ENCODE measurements at places on chromosomes 5 and 9.

- DNase-seq: no peak
Observed at GRCh38 chr9:128628471-128629048, 28.1 kb downstream of the DYNC2I2 start.

DNA sequence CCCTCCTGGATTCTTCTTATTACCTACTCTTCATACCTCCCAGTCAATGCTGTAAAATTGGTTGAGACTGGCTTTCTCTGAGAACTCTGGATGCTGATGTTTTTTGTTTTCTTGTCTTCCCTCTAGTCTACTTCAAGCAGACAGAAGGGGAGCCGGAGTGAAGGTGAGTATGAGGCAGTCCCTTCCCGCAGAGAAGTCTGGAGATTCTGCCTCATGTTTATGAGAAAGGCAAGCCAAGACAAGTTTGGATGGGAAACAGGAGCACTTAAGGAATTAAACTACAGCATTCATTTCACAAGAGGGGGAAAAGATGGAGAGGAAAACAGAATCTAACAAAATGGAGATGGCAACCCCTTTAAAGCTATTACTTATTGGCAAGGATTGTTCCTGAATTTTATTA lies 246.1 kb downstream of the TRIM32 start:
- DNase-seq: no peak

- DNase-seq: no peak
Observed at GRCh38 chr9:93592008-93592642, 15.7 kb downstream of the PHF2 start.

GRCh38 chr5:14777932-14778791 lies 93.4 kb downstream of the ANKH start:
- DNase-seq: no peak

GRCh38 chr5:157554179-157555036 lies 21.2 kb downstream of the ADAM19 start:
- no peak for DNase-seq

- no peak for DNase-seq
Observed at GRCh38 chr5:90144625-90145327, 264.8 kb downstream of the CETN3 start.

- no peak for DNase-seq
Observed at GRCh38 chr5:131628990-131629389, 6.0 kb downstream of the RAPGEF6 start.

DNA sequence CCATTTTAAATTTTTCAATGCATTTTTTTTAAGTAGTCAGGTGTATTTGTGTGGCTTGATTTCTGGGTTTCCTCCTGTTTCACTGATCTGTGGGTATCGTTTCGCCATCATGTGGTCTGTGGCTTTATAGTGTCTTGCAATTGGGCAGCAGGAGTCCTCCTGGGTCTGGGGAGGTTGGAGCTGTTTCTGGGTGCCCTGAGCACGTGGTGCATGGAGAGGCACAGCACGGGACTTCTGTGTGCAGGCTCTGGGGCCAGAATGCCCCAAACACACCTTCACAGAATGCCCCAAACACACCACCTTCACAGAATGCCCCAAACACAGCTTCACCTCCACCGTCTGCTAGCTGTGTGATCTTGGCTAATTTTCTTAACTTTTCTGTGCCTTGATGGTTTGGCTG lies 82.6 kb upstream of the COL5A1 start:
- DNase-seq: no peak

DNA sequence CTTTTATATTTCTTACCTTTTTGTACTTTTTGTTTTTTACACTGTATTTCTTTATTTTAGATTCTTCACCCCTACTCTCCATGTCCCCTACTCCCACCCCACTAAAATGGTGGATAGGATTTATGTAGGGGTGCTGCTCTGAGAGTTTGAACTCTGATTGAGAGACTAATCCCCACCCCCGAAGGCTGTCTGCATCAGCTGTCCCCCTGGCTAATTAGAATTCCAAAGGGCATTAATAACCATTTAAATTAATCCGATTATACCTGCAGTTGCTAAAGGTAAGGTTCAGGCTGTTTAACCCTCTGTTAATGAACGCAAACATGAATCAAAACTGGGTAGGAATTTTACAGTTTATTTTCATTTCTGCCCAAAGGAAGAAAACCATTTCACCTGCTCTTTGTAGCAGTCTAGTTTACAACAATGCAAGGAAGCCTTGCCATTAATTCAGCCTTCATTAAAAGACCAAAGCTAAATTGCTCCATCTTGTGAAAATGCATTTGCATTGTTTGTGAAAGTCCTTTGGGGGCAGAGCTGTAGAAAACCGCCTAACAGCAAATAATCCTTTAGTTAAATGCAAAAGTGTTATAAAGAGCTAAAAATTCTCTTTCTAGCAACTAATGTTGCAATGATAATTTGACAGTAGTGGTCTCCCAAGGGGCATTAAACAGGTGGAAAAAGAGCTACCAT lies 71.2 kb downstream of the ZCCHC7 start:
- DNase-seq: no peak

GRCh38 chr9:17900606-17901005 lies 321.7 kb downstream of the SH3GL2 start:
- DNase-seq: no peak

DNA sequence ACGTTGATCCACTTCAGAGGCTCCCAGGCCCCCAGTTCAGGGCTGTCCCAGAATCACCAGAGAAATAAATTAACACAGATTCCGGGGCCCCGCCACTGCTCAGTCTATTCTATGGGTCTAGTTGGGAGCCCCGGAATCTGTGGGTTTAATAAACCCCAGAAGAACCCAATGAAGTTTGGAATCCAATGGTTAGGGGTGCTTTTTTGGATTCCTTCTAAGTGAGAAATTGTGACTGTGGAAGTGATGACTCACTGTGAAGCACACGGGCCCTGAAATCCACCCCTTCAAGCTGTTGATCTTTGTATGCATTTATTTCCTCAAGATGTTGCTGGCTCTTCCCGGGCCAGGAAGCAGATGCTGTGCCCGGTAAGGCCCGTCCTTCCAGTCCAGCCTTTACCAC lies 57.3 kb upstream of the SLC28A3 start:
- no peak for DNase-seq

DNA sequence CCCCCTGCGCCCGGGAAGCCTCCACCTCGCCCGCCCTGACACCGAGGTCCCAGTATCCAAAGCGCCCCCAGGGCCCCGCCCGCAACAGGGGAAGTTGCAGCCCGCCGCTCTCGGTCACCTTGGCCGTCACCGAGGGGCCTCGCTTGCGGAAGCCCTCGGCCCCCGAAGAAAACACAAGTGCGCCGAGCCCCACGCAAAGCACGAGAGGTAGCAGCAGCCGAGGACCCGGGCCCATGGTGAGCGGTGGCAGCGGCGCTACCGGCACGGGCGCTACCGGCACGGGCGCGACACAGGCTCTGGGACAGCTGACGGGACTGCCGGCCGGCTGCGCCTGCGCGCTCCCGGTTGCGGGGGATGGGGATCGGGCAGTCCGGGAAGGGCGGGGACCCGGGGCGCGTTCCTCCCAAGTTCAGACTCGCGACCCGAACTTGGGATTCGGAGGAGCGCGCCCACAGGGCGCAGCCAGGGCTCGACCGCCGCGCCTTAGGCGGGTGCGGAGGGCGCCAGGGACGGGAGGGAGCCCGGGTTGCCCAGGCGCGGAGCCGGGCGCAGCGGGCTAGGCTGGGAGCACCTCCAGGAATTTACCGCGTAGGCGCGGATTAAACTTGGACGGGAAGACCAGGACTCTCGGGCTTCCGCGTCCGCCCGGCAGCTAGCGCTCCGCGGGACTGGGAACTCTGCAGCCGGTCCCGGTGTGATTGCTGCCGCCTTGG lies at the start of gene PPIC:
TSS of gene PPIC (minus strand) at position 335 of the 713 bp plus-strand sequence. CDS start at position 235, 100 bp downstream.
- DNase-seq: no peak

- DNase-seq: no peak
Observed at GRCh38 chr5:135235551-135236227, 163.3 kb downstream of the MACROH2A1 start.

GRCh38 chr5:168790671-168791250 lies 211.6 kb upstream of the PANK3 start:
- DNase-seq: no peak

DNA sequence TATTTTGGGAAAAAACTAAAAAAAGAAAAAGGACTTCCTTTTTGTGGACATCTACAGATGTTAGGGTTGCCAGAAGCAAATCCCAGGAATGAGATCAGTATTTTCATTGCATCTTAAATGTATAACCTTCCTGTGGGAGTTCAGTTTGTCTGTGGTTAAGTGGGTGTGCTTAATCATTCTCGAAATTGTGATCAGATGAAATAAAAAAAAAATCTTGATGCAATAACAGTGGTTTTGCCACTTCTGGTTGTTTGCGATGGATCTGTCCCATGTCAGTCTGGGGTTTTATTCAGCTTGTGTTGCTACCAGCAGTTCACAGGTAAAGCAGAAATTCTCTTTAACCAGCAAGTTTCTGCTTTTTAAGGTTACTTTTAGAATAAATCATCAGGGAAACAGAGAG lies 179.0 kb downstream of the MAN2A1 start:
- no peak for DNase-seq

DNA sequence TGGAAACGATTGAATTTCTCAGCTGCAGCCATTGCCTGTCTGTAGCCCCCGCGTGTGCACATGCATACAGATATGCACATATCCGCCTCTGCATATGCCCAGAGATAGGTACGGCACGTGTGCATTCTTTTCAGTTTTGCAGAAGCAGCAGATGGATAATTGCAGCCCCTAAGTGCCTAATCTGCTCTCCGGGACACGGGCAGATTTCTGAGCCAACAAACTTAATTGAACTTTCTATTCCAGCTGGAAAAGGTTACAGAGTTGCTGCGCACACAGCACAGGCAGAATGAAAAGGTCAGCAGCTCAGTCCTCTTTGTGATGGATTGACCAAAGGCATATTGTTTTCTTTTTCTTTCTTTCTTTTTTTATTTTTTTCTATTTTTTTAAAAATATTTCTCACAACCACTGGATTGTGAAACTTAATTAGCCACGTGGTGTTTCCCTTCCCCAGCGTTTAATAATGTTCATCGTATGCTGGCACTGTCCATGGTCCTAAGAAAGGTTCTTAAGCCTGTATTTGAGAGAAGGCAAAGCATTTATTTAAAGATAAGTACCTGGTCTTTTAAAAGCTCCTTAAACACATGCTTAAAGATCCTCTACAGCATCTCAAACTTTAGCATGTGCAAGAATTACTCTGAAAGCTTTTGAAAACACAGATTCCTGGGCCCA lies 270.2 kb upstream of the BRINP1 start:
- no peak for DNase-seq

GRCh38 chr5:92890841-92891244 lies 690.2 kb downstream of the NR2F1-AS1 start:
- DNase-seq: no peak

GRCh38 chr9:111610149-111610548 lies 10.7 kb upstream of the PTGR1 start:
- no peak for DNase-seq

- DNase-seq: no peak
Observed at GRCh38 chr9:109124121-109124520, 4.4 kb upstream of the TMEM245 start.

DNA sequence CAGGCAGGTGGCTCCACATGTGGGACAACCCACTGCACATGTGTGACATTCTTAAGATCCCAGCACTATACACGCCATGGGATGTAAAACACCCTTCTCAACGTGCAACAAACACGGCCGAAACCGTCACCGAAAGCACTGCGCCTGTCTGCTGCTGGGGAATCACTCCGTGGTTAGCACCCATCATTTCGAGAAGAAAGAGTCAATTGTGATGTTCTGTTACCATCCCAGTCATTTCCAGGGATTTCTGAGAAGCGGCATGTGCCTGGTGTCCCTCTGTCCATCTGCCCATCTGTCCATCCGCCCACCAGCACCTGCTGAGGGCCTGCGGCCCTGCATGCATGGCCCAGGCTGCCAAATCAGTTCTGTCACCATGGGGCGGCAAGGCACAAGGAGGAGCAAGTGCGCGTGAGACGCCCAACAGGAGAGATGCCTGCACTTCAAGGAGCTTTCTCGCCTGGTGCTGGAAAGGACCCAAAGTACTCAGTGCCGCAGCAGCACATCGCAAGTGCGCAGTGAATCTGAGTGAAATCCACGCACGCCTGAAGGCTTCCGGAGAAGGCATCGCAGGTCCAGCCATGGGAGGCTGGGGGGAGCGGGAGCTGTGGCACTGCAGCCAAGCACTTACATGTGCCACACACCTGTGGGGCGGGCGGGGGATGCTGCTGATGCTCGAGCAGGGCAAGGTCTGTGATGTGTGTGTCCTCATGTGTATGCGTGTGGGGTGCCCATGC lies 38.0 kb downstream of the VAV2 start:
- no peak for DNase-seq

GRCh38 chr5:369151-369868 lies 47.8 kb downstream of the AHRR start:
- DNase-seq: no peak

DNA sequence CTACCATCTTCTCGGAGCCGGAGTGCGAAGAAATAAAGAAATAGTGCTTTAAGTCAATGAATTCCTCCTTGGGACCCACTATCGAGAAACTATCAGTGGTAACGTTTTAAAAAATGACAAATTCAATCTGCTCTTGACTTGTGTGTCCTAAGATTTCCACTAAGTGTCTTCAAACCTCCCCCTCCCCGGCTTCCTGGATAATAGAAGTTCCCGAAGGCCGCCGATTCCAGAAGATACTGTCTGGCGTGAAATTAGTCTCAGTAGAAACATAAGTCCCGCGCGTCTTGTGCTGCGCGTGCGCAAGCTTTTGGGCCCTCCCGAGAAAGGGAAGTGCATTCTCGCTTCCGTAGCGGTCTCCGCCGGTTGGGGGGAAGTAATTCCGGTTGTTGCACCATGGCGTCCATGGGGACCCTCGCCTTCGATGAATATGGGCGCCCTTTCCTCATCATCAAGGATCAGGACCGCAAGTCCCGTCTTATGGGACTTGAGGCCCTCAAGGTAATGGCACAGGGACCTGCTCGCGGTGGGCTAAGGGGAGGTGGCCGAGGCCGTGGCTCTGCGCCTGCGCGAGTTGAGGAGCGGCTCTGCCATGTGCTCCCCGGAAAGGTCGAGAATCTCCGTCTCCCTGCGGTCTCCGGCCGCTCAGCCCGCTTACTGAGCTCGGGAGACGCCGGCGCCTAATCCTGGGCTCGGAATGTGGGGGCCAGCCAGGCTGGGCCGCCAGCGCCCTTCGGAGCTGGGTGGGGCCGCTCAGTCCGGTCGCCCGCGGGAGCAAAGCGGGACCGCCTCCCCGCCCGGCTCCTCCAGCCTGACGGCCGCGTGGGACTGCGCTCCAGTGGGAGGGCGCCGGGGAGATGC lies at the start of gene CCT5:
TSS of gene CCT5 (plus strand) at position 333 of the 858 bp plus-strand sequence. CDS start at position 394, 61 bp downstream.
- DNase-seq: peak; percentile 82

DNA sequence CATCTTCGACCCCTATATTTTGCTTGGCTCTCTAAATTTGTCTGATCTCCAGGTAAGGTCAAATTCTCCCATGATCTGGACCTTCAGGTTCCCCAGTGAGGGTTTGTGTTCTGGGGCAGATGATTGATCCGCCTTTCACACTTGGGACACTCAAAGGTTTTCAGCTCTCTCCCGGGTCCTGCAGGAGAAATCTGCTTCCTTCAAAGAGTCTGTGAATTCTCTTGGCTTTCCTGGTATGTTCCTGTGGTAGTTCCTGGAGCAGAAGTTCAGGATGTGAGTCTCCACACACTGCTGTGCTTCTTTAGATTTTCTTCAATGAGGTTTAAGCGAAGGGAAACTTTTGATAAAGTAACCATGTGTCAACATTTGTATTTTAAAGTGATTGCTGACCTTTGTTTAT lies 318.0 kb downstream of the TAF11L14 start:
- DNase-seq: no peak

All from stimulated activated CD8-positive, alpha-beta memory T cell treated with anti-CD3 and anti-CD28 coated beads, Interleukin-4, amount 100 ng/mL, for 4 hours (primary cell).